Upper lobe of left lung (tissue), 6 donors: ENCODE measurements at places on chromosomes 7 and 10. TPM values are rescaled to one million over a fixed set of nuclear protein-coding genes. Genes with fewer than 3 reads are reported as not detected.

UPK3B gene
- total RNA-seq = 49.5 TPM

SLC16A9 gene
- total RNA-seq = not detected

DOCK4 gene
- 166 TPM for total RNA-seq

MAGI2 gene
- 84.9 TPM for total RNA-seq

TMEM229A gene
- not detected for total RNA-seq

PTPN20 gene
- total RNA-seq = 19.0 TPM

CEP55 gene
- total RNA-seq = 2.4 TPM

TSPAN13 gene
- 64.4 TPM for total RNA-seq

CSGALNACT2 gene
- 30.5 TPM for total RNA-seq

PDGFA gene
- 49.0 TPM for total RNA-seq

BMS1 gene
- 19.3 TPM for total RNA-seq

LSM5 gene
- 8.3 TPM for total RNA-seq

GRID2IP gene
- 0.49 TPM for total RNA-seq

FANK1 gene
- total RNA-seq = 3.8 TPM

DNA sequence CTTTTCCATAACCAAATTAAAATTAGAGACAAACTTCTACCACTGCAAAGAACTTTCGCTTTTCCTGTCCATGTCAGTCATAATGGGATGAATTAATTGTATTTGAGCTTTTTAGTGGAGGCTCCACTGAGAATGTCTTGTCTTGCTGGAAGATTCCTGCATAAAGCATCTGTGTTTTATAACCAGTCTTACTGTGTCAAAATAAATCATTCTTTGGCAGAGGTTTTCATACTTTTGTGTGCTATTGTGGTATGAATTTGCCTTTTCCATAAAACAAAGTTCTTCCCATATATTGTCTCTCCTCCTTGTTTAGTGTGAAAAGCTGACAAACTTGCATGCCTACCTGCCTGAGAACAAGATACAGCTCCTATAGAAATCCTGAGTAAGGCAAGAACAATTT is 124.8 kb upstream of the CCDC6 start:
- DNase-seq = no peak

GRCh38 chr10:66983475-66983818 is 57.6 kb downstream of the LRRTM3 start:
- no peak for DNase-seq

GRCh38 chr10:80453056-80453841 is 861 bp upstream of the TSPAN14 start:
- DNase-seq = no peak

GRCh38 chr7:120395526-120396019 is 122.6 kb downstream of the KCND2 start:
- DNase-seq = no peak

DNA sequence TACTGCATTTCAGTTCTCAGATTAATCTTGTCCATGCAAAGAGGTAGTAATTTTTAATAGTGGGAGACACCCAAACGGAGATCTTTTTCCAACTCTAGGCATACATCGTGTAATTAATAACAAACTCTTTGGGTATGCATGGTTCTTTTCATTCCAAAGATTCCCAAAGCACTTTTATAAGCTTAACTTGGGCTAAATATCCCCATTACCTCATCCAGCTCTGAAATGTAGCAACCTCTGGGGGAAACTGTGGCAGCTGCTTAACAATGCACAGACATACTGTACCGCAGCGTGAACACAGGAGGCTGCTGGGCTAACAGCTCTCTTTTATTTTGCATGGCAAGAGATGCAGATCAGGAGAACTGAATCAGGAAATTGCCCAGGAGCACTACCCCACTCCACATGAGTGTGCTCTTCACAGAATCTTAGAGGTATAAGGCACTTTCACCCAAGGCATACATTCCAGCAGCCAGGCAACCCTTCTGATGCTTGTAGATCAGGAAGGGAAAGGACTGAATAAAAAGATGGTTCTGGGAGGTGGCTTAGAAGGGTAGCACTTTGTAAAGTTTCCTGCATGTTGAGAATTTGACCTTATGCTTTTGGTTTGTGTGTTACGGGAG is 114.4 kb upstream of the GLI3 start:
- no peak for DNase-seq

DNA sequence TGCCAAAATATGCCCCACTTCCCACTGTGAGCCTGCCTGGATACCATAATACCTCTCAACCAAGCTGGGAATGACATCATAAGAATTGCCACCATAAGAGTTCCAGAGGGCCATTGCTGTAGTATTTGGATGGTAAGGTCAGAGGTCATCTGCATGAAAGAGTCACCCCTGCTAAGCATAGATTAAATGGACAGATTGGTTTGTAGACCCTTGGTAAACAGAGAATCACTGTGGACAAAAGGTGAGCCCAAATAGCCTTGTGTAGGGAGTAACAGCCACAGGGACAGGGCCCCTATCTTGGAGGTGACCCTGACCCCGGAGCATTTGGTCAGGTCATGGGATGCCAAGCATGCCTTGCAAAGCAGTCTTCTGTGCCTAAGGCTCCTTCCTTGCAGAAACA is 129.7 kb downstream of the GPAM start:
- DNase-seq = no peak

DNA sequence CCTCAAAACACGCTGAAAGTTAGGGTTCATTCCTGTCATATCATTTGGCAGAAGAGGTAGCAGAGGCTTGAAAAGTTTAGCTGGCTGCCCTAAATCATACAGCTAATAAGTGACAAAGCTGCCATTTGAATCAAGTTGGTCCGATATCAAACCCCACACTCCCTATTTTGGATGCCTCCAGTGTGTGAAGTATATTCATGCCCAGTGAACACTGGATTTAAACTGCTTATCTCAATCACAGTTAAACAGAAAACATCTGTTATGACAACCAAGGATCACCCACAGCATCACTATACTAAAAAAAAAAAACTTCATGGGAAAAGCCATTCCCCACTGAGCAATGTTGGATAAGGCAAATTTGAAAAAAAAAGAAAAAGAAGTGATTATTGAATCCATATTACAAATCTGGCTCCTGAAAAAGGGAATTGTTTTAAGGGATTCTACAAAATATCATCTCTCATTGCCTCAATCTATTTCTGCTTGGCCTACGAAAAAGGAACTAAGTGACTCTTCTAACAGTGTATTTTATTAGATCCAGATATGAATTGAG is 48.3 kb downstream of the ABCB1 start:
- DNase-seq = no peak

- DNase-seq = no peak
These were observed 82.1 kb downstream of the USP6NL start for GRCh38 chr10:11529276-11529903.

GRCh38 chr10:63760708-63761047 is 239.5 kb downstream of the REEP3 start:
- DNase-seq = no peak

GRCh38 chr7:31679574-31680305 is 7.3 kb upstream of the PPP1R17 start:
- DNase-seq = no peak

GRCh38 chr7:1542841-1543747 is 12.6 kb downstream of the MAFK start:
- DNase-seq = no peak

DNA sequence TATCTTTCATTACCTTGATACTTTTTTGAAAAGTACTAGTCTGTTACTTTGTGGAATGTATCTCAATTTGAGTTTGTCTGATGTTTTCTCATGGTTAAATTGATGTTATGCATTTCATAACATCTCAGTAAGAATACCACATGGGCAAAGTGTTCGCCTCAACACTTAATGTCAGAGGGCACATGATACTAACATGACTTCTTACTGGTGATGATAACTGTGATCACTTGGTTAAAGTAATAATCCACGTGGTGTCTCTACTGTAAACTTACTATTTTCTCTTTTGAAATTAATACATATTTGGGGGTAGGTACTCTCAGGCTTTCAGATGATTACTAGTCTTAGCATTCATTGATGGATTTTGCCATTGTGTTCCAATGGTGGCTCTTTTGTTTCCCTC is 2.2 kb downstream of the SDHAF3 start:
- no peak for DNase-seq

- no peak for DNase-seq
These were observed 629.7 kb downstream of the ACTR3B start for GRCh38 chr7:153389261-153389660.

- DNase-seq = peak; percentile 55
These were observed 80.1 kb downstream of the SVIL start for GRCh38 chr10:29554660-29555059.

- DNase-seq = no peak
These were observed 47.4 kb upstream of the MACC1 start for GRCh38 chr7:20264623-20265022.

- DNase-seq = no peak
These were observed 34.4 kb downstream of the FHIP2A start for GRCh38 chr10:114855776-114856543.

GRCh38 chr10:123841560-123841959 is 50.0 kb downstream of the CPXM2 start:
- no peak for DNase-seq

DNA sequence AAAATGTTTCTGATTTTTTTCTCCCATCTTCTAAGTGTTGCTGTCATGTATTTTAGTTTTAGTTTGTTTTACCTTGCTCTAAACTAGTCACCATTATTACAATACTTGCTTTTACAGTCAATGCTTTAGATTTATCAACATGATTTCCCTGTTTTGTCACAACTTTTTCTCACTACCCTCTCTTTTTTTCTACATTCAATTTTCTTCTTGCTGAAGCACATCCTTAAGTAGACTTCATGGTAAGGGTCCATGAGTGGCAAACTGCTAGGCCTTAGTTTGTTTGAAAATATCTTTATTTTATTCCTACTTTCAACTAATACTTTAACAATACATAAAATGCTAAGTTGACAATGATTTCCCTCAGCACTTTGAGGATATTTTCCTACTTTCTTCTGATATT is 173.5 kb downstream of the DNAJC1 start:
- DNase-seq = no peak

DNA sequence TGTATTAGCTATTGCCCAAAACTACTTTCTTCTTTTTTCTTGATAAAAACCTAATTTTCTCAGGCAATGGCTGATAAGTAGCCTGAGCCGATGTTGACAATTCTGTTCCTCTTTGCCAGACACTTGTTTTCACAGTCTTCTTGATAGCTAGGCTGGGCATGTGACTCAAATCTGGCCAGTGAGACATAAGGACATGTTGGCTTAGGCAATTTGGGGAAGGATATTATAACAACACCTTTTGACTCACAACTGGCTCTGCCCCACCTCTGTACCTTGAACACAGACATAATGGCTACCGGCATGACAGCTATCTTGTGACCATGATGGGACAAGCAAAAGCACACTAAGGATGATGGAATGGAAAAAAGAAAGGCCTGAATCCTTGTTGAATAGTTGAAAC is 72.9 kb upstream of the GPR22 start:
- DNase-seq = no peak

GRCh38 chr10:104122225-104123107 is 495 bp downstream of the SFR1 start:
- no peak for DNase-seq

DNA sequence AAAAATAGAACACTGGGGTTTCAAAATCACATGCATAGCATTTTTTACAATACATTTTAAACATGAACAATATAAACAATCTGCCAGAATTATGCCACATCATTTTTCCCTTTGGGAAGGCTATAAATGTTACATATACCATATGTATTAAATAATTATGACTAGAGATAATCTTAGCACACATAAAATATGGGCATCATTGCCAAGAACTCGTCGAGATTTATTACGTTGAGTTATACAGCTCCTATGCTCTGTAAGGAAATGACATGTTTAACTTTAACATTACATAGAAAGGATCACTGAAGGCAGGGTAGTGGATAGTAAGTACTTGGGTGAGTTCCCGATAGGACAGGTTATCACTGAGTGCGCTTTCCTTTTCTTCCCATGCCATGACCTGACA is 267.8 kb downstream of the PARD3 start:
- DNase-seq = no peak

- no peak for DNase-seq
These were observed 24.8 kb upstream of the DLD start for GRCh38 chr7:107865956-107866775.

DNA sequence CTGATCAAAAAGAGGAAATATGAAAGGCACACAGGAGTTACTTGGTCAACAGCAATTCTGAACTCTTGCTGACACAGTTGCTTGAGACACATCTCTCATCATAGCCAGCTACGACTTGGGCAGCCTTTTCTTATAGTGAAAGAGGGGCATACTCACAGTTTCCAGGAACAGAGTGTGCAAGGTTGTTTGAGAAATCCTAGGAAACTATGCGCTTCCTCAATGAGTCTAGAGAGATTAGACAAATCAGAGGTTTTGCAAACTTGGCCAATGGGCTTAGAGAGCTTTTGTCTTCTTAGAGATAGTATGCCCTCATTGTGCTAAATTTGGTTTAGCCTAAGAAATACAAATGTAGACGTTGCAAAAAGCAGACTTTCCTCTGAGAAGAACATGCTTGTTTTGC is 370.4 kb downstream of the HGF start:
- DNase-seq = no peak

DNA sequence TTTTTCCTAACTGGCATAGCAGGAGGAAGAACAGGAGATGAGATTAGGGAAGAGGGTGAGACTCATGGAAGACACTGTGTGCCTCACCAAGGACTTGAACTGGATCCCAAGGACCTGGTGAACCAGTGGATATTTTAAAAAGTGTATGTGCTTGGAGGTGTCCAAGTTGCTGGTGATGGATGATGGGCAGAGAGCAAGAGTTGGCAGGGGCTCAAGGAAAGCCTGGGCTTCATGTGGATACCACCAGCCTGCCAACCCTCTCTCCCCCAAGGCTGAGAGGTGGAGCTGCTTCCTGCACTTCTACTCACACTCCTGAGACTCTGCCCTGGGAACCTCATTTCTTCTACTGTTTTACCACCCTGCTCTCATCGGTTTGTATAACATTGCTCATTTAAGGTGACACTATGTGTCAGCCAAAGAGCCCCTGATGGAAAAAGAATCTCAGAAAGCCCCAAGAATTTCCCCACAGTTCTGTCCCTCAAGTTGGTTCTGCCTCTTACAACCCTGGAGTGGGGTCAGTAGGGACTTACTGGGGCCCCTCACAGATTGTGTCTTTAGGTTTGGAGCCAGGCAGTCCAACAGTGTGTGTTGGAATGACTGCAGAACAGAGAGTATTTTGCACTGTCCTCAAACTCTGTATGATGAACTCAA is 56.2 kb upstream of the PDCD4 start:
- no peak for DNase-seq

GRCh38 chr7:988426-988911 is 5.5 kb downstream of the CYP2W1 start:
- DNase-seq = peak; percentile 78

DNA sequence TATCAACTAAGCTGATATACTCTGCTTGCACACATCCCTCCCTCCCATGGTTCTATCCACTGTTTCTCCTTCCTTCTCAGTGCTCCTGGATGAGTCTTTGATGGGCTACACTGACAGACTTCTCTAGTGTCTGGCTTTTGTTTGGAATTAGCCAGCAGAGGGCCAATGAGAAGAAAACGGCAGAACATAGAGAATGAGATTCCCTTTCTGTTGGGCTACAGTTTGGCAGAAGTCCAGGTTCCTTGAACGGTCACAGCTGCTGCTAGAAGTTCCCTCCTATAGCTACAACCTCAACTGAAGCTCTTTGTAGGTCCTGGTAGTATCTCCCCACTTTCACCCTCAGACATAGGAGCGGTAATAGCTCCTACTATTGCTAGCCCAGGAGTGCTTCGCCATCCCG is 251.1 kb upstream of the LRRN3 start:
- DNase-seq = no peak
